ENCODE measurements at places on chromosomes 1 and 21.

DNA sequence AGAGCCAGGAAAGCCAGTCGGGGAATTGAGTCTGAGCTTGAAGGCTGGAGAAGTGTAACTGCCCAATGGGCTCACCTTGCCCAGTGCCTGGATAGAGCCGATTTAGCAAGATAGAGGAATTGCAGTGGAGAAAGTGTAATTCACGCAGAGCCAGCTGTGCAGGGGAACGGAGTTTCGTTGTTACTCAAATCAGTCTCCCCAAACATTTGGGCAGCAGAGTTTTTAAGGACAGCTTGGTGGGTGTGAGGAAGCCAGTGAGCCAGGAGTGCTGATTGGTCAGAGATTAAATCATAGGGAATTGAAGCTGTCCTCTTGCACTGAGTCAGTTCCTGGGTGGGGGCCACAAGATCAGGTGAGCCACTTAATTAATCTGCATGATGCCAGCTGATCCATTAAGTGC lies 28.4 kb upstream of the NLRP3 start:
- DNase-seq, result no peak

- DNase-seq, result no peak
Measured at GRCh38 chr21:38843806-38844503, 38.2 kb downstream of the ETS2 start.

DNA sequence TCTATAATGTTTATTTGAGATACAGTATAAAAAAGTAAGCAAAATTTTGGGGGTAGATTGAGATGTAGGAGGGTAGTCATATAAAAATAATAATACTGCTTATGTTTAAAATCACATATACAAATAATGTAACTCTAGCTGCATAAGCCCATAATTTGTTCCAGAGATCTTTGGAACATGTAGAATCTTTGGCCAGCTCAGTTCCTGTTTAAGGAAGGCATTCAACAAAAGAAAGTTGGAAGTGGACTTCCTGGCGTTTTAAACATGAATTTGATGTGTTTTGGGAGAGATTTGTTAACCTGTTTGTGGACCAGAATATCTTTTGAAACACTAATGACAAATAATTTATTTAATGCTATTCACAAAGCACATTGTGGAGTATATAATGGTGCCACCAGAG lies 27.7 kb downstream of the GIPC2 start:
- no peak for DNase-seq

GRCh38 chr21:45892156-45892915 lies 89.2 kb upstream of the COL6A1 start:
- peak; percentile 91 for DNase-seq
